ENCODE measurements at places on chromosomes 16 and 17. TPM values are rescaled to one million over a fixed set of nuclear protein-coding genes. Genes with fewer than 3 reads are reported as not detected.

The SLC16A11 gene
- total RNA-seq = 0.73 TPM

GRCh38 chr17:78341559-78342448, 18.1 kb downstream of the SOCS3 start:
- H3K36me3 ChIP-seq = peaks cover 2% of the 10 kb centered on the region
- no peak overlapping the region for H3K27ac ChIP-seq
- H3K4me1 ChIP-seq = peaks cover 76% of the 10 kb centered on the region
- H3K4me3 ChIP-seq = peak overlapping the region; percentile 17
- H3K27me3 ChIP-seq = peaks cover 2% of the 10 kb centered on the region
- no peak for DNase-seq

- H3K27me3 ChIP-seq = no peaks in the 10 kb centered on the region
- H3K36me3 ChIP-seq = no peaks in the 10 kb centered on the region
- H3K4me3 ChIP-seq = no peak overlapping the region
- DNase-seq = no peak
These were observed 318.9 kb downstream of the MAP2K6 start for GRCh38 chr17:69733171-69734012.

DNA sequence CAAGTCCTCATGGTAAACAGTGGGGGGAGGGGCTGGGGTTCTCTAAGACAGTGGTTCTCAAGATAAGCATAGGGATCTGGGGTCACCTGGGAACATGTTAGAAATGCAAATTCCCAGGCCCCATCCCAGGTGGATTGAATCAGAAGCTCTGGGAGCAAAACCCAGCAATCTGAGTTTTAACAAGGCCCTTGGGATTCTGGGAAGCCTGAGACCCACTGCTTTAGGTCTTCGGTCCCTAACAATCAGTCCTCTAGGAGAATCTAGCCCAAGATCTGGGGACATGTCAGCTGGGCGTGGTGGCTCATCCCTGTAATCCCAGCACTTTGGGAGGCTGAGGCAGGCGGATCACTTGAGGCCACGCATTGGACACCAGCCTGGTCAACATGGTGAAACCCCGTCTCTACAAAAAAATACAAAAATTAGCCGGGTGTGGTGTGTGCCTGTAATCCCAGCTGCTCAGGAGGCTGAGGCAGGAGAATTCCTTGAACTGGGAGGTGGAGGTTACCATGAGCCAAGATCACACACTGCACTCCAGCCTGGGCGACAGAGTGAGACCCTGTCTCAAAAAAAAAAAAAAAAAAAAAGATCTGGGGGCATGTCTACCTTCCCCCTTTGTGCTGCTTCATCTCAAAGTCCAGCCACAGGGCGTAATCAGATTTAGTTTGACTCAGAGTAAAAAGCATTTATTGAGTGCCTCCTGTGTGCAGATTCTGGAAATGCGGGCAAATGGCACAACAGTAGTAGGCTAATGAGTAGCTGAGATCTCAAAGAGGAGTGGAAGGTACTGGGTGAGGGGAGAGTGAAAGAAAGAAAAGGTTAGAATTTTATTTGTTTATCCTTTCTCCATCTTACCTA, 8.8 kb upstream of the NR1D1 start:
- H3K27ac ChIP-seq = peak overlapping the region; percentile 5
- H3K4me3 ChIP-seq = no peak overlapping the region
- H3K27me3 ChIP-seq = no peaks in the 10 kb centered on the region
- no peaks in the 10 kb centered on the region for H3K36me3 ChIP-seq
- DNase-seq = no peak

The CCL4 gene
- 50.4 TPM for total RNA-seq

The APPBP2 gene
- total RNA-seq = 36.0 TPM

The PMP22 gene
- total RNA-seq = not detected

- no peak for DNase-seq
- H3K27me3 ChIP-seq = no peaks in the 10 kb centered on the region
- H3K4me1 ChIP-seq = peaks cover 61% of the 10 kb centered on the region
- peaks cover 7% of the 10 kb centered on the region for H3K36me3 ChIP-seq
These were observed 1.3 kb downstream of the NQO1 start for GRCh38 chr16:69724981-69725479.

DNA sequence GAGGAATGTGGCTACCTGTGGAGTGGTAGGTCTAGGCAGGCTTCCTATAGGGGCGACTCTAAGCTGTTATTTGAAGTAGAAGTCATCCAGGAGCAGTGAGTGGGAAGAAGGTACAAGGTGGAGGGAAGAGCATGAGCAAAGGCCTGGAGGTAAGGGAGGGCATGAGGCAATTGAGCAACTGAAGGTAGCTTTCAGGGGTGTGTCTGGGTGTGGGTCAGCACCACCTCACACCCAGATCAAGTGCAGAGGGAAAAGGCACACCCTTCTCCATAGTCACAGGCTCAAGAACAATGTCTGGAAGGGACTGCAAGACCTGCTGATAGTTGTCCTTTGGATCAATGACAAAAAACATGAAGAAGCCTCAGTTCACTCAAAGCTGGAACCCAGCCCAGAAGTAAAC, 46.5 kb upstream of the IRX6 start:
- no peaks in the 10 kb centered on the region for H3K27me3 ChIP-seq
- no peak for DNase-seq
- no peaks in the 10 kb centered on the region for H3K36me3 ChIP-seq
- no peaks in the 10 kb centered on the region for H3K4me1 ChIP-seq

The CNTNAP1 gene
- 1.2 TPM for total RNA-seq

The ACE gene
- total RNA-seq = 10.6 TPM

The MARVELD3 gene
- 0.15 TPM for total RNA-seq

The CAMKK1 gene
- 1.4 TPM for total RNA-seq

- H3K4me3 ChIP-seq = no peak overlapping the region
- H3K4me1 ChIP-seq = no peaks in the 10 kb centered on the region
- no peaks in the 10 kb centered on the region for H3K27me3 ChIP-seq
- H3K36me3 ChIP-seq = no peaks in the 10 kb centered on the region
These were observed 191.1 kb upstream of the TBX2 start for GRCh38 chr17:61208301-61209105.

- peak overlapping the region; percentile 41 for H3K27ac ChIP-seq
- peaks cover 27% of the 10 kb centered on the region for H3K4me1 ChIP-seq
- H3K4me3 ChIP-seq = peak overlapping the region; percentile 99
- no peaks in the 10 kb centered on the region for H3K36me3 ChIP-seq
These were observed 1.1 kb downstream of the MLYCD start for GRCh38 chr16:83899978-83900377.

GRCh38 chr17:57985675-57985974, 2.4 kb downstream of the VEZF1 start:
- peaks cover 55% of the 10 kb centered on the region for H3K36me3 ChIP-seq
- H3K4me3 ChIP-seq = no peak overlapping the region
- H3K4me1 ChIP-seq = peaks cover 70% of the 10 kb centered on the region
- DNase-seq = no peak
- H3K27ac ChIP-seq = peak overlapping the region; percentile 7

DNA sequence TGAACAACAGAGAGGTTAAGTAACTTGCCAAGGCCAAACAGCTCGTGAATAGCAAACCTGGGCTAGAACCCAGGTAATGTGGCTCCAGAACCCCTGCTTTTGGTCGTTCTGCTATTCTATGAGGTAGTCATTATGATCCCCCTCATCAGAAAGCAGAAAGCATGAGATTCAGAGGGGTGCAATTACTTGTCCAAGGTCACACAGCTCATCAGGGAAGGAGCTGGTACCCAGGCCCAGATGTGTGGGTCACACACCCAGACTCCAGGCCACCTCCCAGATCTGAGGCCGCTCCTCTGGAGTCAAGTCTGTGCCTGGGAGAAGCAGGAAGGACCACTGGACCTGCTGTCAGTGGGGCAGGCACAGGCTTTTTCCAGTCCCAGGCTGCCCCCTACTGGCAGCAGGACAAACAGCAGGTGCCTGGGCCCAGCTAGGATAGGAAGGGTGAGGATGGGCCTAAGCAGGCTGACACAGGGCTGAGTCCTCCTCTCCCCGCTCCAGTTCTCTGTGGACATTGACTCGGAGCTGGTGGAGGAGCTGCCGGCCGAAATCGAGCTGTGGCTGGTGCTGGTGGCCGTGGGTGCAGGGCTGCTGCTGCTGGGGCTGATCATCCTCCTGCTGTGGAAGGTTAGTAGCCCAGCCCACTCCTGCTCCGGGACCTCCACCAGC, 7.8 kb upstream of the PDK2 start:
- H3K4me3 ChIP-seq = no peak overlapping the region
- no peaks in the 10 kb centered on the region for H3K4me1 ChIP-seq
- DNase-seq = peak; percentile 83
- no peaks in the 10 kb centered on the region for H3K27me3 ChIP-seq
- H3K27ac ChIP-seq = no peak overlapping the region

GRCh38 chr16:53922067-53922806, 218.3 kb downstream of the FTO start:
- no peaks in the 10 kb centered on the region for H3K27me3 ChIP-seq
- no peak for DNase-seq
- H3K4me1 ChIP-seq = peaks cover 25% of the 10 kb centered on the region
- no peak overlapping the region for H3K4me3 ChIP-seq

- H3K27ac ChIP-seq = peak overlapping the region; percentile 90
- H3K4me1 ChIP-seq = peaks cover 35% of the 10 kb centered on the region
- H3K36me3 ChIP-seq = no peaks in the 10 kb centered on the region
- peaks cover 37% of the 10 kb centered on the region for H3K27me3 ChIP-seq
- peak overlapping the region; percentile 50 for H3K4me3 ChIP-seq
These were observed 36.5 kb downstream of the IRF8 start for GRCh38 chr16:85935391-85935973.

DNA sequence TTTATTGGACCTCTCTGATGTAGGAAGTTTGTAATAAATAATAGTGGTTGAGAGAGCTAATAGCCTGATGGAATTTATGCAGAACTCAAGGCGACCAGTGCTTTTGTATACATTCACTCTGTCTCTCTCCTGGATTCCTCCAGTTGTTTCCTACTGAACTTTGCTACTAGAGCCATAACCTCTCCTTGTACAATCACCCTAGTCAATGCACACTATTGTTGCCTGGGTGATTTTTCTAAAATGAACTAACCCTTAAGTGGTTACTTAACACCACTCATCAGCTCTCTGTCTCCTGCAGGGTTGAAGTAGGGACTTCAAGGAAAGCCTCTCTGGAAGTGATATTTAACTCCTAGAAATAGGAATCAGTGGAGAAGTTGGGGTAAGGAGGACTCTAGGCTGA, 9.7 kb downstream of the PHKB start:
- H3K36me3 ChIP-seq = peaks cover 8% of the 10 kb centered on the region
- no peaks in the 10 kb centered on the region for H3K27me3 ChIP-seq
- peaks cover 2% of the 10 kb centered on the region for H3K4me1 ChIP-seq
- H3K4me3 ChIP-seq = no peak overlapping the region
- no peak for DNase-seq

The FZD2 gene
- total RNA-seq = 0.25 TPM

The KRT36 gene
- total RNA-seq = not detected

GRCh38 chr17:58238147-58238634, at the start of gene LPO:
Gene LPO (plus strand): TSS chr17:58238584. CDS start chr17:58242980, 4,396 bp downstream.
- no peaks in the 10 kb centered on the region for H3K4me1 ChIP-seq
- H3K36me3 ChIP-seq = no peaks in the 10 kb centered on the region
- H3K27me3 ChIP-seq = peaks cover 69% of the 10 kb centered on the region
- no peak within 1 kb of the TSS for H3K4me3 ChIP-seq
- DNase-seq = no peak

GRCh38 chr17:18382441-18383078, 5.0 kb downstream of the EVPLL start:
- peaks cover 17% of the 10 kb centered on the region for H3K27me3 ChIP-seq
- no peak for DNase-seq
- no peaks in the 10 kb centered on the region for H3K36me3 ChIP-seq
- peaks cover 2% of the 10 kb centered on the region for H3K4me1 ChIP-seq
- no peak overlapping the region for H3K27ac ChIP-seq

DNA sequence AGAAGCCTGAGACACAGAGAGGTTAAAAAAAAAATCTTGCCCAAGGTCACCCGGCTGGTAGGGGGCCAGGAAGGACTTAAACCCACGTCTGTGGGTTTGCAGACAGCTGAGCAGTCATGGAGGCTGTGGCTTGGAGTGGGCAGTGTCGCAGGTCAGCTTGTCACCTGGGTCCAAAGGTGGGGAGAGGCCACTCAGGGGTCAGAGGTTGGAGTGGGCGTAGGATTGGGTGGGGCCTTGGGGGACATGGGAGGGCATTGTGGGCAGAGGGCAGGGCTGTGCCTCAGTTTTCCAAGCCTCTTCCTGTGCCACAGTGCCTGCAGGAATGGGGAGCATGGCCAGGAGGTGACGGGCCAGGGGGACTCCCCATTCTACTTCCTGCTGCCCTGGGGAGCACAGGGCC, 2.0 kb upstream of the NDRG4 start:
- no peaks in the 10 kb centered on the region for H3K36me3 ChIP-seq
- peaks cover 22% of the 10 kb centered on the region for H3K4me1 ChIP-seq
- no peak for DNase-seq

GRCh38 chr16:79825002-79825401, 224.5 kb upstream of the MAF start:
- no peak overlapping the region for H3K4me3 ChIP-seq
- no peak for DNase-seq
- no peak overlapping the region for H3K27ac ChIP-seq
- peaks cover 21% of the 10 kb centered on the region for H3K27me3 ChIP-seq
- no peaks in the 10 kb centered on the region for H3K4me1 ChIP-seq
- no peaks in the 10 kb centered on the region for H3K36me3 ChIP-seq

DNA sequence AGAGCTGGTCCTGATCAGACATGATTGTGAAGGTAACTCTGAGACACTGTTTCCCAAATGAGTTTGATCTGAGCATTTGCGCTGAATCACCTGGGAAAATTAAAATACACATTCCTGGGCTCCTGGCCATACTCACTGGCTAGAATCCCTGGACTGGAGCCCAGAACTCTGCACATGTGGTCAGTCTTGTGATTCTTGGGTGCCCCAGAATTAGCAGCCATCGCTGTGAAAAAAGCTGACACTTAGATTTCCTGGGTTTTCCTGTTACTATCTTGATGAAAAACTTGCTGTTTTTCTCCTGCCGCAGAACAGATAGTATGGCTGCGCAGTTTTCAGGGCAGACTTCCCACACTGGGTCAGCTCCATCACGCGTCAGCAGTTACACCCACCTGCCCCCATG, 24.6 kb downstream of the NECAB2 start:
- peaks cover 24% of the 10 kb centered on the region for H3K27me3 ChIP-seq

DNA sequence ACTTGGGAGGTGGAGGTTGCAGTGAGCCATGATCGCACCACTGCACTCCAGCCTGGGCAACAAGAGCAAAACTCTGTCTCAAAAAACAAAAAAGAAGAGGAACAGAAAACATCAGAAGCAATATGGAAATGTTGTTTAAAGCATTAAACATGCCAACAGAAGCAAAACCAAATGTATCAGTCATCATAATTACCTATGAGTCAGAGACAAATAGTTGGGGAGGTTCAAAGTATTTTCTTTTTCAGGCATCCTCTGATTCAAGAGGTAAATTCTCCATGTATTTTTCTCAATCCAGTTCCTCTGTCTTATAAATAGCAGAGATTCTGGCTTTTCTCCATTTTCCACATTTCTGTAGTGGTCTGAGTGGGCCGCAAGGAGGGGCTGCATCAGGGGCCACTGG, 2.1 kb upstream of the TM4SF5 start:
- H3K4me1 ChIP-seq = peaks cover 28% of the 10 kb centered on the region
- H3K36me3 ChIP-seq = no peaks in the 10 kb centered on the region
- H3K4me3 ChIP-seq = no peak overlapping the region
- no peak for DNase-seq

The ST6GALNAC1 gene
- total RNA-seq = 4.0 TPM

GRCh38 chr16:67206838-67207248, 7.9 kb downstream of the ELMO3 start:
- H3K27me3 ChIP-seq = no peaks in the 10 kb centered on the region
- H3K27ac ChIP-seq = no peak overlapping the region
- peaks cover 14% of the 10 kb centered on the region for H3K36me3 ChIP-seq
- DNase-seq = no peak
- H3K4me3 ChIP-seq = no peak overlapping the region

GRCh38 chr16:83269048-83269447, 538.7 kb upstream of the HSBP1 start:
- H3K4me1 ChIP-seq = no peaks in the 10 kb centered on the region
- H3K27ac ChIP-seq = no peak overlapping the region
- H3K4me3 ChIP-seq = no peak overlapping the region

- no peak for DNase-seq
- H3K4me3 ChIP-seq = no peak overlapping the region
- H3K27ac ChIP-seq = peak overlapping the region; percentile 28
- H3K27me3 ChIP-seq = no peaks in the 10 kb centered on the region
These were observed 4.3 kb upstream of the CAPN15 start for GRCh38 chr16:523097-523741.

The MYCBPAP gene
- total RNA-seq = 13.4 TPM
